ENCODE measurements at places on chromosomes 3 and 15.

- DNase-seq: no peak
Observed at GRCh38 chr3:111811811-111812210, 47.3 kb upstream of the PHLDB2 start.

DNA sequence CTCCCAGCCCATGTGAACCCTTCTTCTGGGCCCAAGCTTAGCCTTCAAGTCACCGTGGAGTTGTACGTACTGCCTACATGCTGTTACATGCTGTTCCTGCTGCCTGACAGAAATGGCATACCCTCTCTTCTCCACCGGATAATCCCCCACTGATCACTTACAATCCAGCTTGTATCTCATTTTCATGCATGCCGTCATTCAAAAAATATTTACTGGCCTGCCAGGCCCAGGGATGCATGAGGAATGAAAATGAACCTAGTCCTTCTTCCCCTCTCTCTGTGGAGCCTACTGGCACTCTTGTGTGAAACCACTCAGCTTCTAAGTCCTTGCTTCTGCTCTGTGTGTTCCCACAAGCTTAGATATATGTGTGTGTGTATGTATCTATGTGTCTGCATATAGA lies 60.6 kb downstream of the WNT5A start:
- DNase-seq: no peak

GRCh38 chr3:112633757-112634156 lies 7.2 kb downstream of the CCDC80 start:
- DNase-seq: no peak

DNA sequence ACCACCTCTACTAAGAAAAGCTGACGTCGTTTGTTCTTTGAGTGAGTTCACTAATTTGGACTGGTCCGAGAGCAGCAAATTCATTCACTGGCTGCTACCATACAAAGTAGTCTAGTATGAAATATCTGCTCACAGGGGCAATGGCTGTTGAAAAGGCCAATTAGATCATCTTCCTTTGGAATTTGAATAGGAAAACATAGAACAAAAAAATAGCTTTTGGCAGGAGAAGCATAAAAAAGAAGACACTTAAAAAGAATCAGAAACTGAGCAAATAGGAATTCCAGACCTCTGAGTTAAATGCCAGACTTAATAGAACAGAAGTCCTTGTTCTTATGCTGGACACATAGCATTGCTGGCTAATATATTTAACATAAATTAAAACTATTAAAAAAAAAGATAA lies 159.3 kb downstream of the IL1RAP start:
- DNase-seq: no peak

DNA sequence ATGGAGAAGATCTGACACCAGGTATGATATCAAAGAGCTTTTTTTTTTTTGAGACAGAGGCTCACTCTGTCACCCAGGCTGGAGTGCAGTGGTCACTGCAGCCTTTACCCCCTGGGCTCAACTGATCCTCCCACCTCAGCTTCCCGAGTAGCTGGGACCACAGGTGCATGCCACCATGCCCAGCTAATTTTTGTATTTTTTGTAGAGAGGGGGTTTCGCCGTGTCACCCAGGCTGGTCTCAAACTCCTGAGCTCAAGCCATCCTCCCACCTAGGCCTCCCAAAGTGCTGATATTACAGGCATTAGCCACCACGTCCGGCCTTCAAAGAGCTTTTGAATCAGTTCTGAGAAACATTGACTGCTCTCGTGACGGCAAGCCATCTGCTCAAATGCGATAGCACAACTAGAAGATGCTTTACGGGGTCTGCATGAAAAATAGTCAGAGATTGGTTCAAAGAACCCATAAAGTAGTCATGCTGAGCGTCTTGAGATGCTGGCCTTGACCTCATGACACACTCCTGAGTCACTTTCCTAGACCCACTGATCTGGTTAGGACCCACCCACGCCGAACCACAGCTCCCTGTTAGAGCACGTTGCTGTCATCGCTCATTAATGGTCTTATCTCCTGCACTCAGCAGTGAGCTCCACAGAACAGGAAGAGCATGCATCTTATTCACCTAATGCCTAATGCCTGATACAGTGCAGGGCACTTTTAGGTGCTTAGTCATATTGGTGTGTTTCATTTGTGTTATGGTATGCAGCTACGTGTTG lies 57.0 kb upstream of the NR2F2 start:
- no peak for DNase-seq

DNA sequence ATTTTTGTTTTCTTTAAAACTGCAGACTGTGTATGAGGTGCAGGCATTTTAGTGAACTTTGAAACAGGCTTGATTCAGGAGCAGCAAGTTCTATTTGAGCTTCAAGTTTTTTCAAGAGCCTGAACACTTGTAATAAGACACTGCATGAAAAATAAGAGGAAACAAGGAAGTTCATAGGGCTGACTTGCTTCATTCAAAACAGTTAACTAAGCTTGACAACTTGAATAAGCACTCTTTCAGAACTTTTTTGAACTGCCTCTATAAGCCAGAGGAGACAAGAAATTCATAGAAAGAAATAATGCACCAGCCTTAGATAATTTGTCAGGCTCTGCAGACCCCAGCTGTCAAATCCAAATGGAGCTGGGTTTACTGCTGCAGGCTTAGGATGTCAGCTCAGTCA lies 130.2 kb downstream of the SSR3 start:
- peak; percentile 25 for DNase-seq

DNA sequence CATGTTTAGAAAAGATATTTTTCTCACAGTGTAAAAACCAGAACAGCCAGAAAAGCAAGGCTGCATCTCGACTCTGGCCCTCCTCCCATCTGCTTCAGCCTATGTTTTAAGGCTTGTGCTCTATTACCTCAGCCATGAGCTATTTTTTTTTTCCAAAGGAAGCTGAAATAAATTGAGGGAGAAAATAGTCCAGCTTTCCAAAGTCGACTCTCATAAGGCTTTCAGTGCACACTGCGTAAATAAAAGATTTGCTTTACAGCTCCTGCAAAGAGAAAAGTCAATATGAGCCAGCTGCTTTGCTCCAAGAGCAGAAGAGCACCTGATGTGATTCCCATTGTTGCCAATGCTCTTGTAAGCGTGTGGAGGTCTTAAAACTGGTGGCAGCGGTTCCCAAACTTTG lies 26.7 kb downstream of the SCG3 start:
- no peak for DNase-seq

DNA sequence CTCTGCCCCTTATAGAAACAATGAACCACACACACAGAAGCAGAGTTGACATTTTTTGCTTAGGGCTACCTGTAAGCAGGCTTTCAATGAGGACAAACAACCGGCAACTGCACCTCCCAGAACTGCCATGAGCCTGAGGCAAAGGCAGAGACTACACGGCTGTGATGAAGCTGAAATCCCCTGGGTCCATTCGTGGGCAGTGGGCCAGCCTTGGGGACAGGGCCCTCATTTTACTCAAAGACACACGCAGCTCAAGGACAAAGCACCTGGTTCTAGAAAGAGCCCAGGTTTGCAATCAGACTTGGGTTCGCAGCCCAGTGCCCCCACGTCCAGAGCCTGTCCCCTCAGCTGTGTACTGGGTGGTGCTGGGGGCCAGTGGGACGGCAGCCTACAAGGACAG lies 17.9 kb downstream of the FAM174B start:
- DNase-seq: no peak

GRCh38 chr15:48498828-48499227 lies 146.7 kb downstream of the FBN1 start:
- no peak for DNase-seq

GRCh38 chr15:39434751-39435238 lies 146.1 kb upstream of the THBS1 start:
- DNase-seq: no peak

- no peak for DNase-seq
Observed at GRCh38 chr3:64234571-64234970, 9.3 kb upstream of the PRICKLE2 start.

DNA sequence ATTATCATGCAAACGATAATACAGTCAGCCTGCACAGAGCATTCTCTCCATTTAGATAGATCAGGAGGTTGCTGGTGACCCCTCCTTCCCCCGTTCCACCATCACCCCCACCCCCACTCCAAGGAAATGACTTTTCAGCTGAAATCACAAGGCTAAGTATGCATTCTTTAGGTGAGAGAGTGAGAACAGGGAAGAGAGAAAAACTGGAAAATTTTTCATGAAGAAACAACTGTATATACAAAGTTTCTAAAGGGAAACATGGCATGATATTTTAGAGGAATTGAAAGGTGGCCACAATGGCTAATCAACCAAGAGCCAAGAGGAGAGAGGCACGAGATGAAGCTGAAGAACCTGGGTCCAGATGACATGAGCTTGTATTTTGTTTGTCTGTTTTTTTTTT lies 22.2 kb downstream of the BCL2A1 start:
- DNase-seq: no peak

DNA sequence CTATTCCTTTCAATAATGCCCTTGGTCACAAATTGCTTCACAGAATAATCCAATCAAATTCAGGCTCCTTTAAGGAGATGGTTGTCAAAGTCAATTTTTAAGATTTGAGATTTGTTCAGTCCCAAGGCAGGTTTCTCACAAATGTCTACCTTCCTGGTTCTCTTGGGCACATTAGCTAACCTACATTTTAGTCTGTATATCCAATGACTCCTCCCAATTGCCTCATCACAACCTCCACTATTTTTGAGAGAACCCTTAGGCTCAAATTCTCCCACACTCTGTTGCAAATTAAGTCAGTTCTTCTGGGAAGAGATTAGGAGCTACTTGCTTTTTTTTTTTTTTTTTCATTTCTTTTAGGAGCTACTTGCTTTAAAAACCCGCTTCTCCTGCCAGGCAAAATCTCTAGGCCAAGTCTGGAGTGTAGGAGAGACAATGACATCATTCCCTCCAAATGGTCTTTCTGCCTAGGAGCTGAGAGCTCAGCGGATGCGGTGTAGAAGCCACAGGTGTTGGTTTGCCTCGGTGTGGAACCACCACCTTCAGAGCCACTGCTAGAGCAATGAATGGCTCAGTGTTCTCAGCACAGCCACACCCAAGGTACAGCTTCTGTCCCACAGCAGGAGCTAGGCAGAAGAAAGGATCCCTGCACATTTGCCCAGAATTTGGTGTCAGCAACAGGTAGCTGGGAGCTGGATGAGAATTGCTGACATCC lies 10.0 kb upstream of the INO80 start:
- no peak for DNase-seq

DNA sequence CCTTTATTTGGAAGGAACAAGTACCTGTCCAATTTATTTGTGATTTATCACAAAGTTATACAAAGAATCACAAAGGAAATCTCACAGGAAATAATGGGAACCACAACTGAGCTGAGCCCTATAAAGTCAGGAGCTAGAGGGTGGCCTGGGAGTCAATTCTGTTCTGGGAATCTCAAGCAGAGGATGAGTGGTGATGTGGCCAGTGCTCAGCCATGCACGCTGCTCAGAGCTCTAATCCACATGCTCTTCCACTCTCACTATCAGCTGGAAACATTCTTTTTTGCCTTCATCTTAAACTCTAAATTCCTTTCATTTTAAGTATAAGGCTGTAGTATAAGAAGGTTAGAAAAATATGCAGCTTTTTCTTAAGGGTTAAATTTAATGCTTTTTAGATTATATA lies 36.6 kb downstream of the UACA start:
- DNase-seq: no peak

GRCh38 chr3:158508481-158508880 lies 62.5 kb upstream of the MLF1 start:
- no peak for DNase-seq

- no peak for DNase-seq
Observed at GRCh38 chr15:52097180-52097579, 15.4 kb downstream of the BCL2L10 start.

GRCh38 chr3:183618542-183618941 lies 16.9 kb upstream of the KLHL24 start:
- no peak for DNase-seq

GRCh38 chr3:100210772-100211135 lies 50.0 kb upstream of the TBC1D23 start:
- DNase-seq: no peak

DNA sequence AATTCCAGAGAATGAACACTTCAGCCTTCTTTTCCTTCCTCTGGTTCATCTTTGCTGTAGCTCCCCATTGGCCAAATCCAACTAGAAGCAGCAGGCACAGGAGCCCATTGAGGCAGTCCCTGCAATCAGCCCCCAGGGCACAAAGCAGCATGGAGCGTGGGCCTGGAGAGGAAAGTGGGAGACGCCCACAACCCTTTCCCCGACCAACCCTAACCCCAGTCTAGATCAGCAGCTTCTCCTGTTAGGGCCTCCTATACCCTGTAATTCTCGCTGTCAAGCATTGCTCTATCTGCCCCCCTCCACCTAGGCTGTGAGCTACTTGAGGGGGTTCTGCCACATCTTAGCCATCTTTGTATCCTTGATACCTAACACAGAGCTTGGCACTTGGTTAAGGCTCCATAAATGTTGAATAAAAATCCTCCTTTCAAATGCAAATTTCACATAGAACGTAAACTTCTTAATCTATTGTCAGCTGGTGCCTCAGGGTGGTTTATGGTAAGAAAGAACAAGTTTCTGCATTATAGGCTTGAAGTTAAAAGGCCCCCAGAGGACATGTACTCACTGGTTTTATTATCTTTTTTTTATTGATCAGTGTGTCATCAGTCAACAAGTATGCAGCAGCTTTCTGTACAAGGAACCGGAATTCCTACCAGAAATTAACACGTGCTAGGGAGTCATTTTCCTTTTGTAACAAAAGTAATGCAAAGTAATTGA lies 97.9 kb upstream of the PFN2 start:
- no peak for DNase-seq

GRCh38 chr15:58477170-58477569 lies 45.4 kb downstream of the LIPC start:
- DNase-seq: no peak

DNA sequence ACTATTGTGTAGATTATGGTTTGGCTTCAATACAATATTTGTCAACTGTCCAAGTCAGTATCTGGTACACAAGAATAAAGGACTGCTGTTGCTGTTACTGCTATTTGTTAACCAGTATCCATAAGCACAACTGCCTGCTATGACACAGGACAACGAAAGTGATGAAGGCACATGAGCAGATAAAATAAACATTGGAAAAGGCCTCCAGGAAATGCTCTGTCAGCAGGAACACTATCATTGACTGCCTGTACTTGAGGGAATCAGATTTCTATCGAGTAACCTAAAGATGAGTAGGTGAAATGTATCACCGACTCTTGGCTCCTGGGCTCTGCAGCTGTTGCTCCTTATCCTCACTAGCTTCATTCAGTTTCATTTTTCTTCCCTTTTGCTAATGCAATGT lies 56.5 kb downstream of the FMN1 start:
- DNase-seq: peak; percentile 26

DNA sequence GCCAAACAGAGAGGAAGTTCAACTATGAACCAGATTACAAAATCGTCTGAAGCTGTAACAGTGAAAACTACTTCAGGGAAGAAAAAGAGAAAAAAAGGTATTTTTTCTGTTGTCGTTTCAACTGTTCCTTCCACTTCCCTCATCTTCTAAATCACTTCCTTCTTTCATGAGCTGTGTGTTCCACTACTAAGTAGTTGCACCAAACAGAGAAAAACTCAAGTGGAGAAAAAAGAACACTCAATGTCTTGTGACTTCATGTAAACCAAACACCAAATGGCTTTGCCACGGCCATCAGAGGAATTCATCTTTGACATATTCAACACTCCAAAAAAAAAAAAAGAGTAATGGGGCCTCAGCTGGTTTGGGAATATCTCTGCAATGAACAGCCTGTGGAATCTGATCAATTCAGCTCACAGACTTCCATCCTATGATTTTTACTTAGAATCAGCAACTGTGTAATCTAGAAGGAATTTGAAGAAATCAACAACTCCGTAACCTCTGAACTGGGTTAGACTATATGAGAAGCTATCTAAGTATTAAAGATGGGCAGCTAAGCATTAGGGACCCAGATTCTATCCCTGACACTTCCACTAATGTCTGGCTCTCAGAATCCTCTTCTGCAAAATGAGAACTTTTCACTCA lies 47.5 kb upstream of the RNF7 start:
- DNase-seq: no peak

GRCh38 chr3:73134034-73134433 lies 72.6 kb downstream of the EBLN2 start:
- DNase-seq: no peak

Data from NCI-H524 treated with DMSO at 0.1 percent for 48 hours (cell line).